Stimulated activated CD4-positive, alpha-beta T cell treated with anti-CD3 and anti-CD28 coated beads, TNF-alpha, amount 100 ng/mL, for 1 hour (primary cell): ENCODE measurements at places on chromosomes 16 and 17.

- DNase-seq = no peak
These were observed 42.3 kb downstream of the SLC7A5 start for GRCh38 chr16:87826798-87827587.

DNA sequence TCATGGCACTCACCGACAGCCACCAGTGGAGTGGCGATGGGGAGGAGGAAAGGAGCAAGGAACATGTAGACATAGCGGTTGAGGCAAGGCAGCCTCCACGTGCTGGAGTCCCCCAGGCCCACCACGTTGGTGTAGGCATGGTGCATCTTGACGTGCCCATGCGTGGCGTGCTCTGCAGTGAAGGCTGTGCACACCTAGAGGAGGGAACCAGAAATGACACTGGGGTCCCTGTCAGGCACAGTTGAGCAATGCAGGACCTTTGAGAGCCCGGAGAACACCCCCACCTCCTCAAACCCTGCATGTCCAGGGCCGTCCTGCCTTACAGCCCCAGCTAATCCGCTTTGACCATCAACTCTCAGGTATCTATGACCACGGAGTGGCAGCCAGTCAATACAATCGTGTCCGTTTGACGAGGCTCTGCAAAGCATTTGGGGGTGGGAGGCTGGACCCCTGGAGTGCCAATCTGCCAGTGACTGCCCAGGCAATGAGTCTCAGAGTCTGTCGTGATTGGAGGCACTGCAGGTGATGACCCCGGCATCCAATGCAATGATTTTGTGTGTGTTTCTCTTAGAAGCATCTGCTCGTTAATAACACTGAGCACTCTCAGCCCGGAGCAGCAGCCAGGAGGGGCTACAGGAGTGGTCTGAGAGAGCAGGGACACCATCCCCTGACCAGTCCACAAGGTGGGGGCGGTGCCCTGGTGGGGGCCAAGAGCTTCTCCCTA is 9.9 kb upstream of the FDXR start:
- DNase-seq = no peak

GRCh38 chr17:44911133-44912001 is 3.9 kb downstream of the GFAP start:
- DNase-seq = no peak

- no peak for DNase-seq
These were observed 12.9 kb upstream of the CMIP start for GRCh38 chr16:81431554-81432353.

GRCh38 chr16:71622088-71622487 is 3.9 kb upstream of the MARVELD3 start:
- no peak for DNase-seq

DNA sequence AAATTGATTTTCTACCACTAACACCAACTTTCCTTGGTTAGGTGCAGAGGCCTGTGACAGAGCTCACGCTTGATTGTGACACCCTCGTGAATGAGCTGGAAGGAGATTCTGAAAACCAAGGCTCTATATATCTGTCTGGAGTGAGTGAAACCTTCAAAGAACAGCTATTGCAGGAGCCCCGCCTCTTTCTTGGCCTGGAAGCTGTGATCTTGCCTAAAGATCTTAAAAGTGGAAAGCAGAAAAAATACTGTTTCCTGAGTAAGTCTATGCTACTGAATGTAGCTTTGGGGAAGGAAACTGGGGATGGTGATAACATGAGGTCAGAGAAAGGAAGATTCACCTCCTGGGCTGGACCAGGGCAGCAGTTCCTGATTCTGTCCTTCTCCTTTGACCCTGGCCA is 38.3 kb downstream of the REXO5 start:
- DNase-seq = no peak

- DNase-seq = no peak
These were observed 947.5 kb downstream of the CDH11 start for GRCh38 chr16:64174327-64174726.

- DNase-seq = no peak
These were observed 4.6 kb upstream of the NPIPB2 start for GRCh38 chr16:11946433-11946832.

GRCh38 chr17:50311112-50311460 is 34.8 kb upstream of the XYLT2 start:
- DNase-seq = no peak

GRCh38 chr17:58641887-58642311 is 49.9 kb downstream of the TEX14 start:
- no peak for DNase-seq

DNA sequence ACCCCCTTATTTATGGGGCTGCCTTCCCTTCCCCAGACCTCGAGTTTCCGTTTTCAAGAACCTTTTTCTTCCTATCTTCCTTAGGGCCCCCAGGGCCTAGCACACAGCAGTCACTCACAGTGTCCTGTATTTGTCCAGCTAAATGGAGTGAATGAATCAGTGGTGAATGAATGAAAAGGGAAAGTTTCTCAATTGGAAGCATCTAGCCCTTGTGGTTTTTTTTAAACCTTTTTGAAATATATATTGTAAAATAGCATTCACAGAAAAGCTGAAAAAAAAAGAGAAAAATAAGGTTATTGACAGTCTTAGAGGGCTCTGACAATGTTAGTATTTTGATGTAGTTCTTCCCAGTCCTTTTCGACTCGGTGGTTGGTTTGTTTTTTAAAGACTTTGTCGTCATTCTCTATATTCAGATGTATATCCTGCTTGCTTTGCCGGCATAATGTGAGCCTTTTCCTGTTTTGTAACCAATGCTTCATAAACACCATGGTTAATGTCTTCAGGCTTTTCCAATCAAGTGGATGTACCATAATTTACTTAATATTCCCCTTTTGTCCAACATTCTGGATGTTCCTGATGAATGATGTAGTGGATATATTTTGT is 45.3 kb downstream of the RAI1 start:
- no peak for DNase-seq

GRCh38 chr16:86761111-86762031 is 183.0 kb downstream of the FOXL1 start:
- DNase-seq = peak; percentile 41

- DNase-seq = no peak
These were observed 341.7 kb downstream of the CPPED1 start for GRCh38 chr16:12461971-12462370.

- DNase-seq = no peak
These were observed 17.7 kb upstream of the GJD3 start for GRCh38 chr17:40382251-40382650.

GRCh38 chr17:58318627-58319172 is 9.9 kb downstream of the TSPOAP1 start:
- no peak for DNase-seq

GRCh38 chr17:7348478-7349242 is 3.3 kb upstream of the KCTD11 start:
- no peak for DNase-seq

- no peak for DNase-seq
These were observed 145.4 kb downstream of the IRX5 start for GRCh38 chr16:55076053-55076452.

DNA sequence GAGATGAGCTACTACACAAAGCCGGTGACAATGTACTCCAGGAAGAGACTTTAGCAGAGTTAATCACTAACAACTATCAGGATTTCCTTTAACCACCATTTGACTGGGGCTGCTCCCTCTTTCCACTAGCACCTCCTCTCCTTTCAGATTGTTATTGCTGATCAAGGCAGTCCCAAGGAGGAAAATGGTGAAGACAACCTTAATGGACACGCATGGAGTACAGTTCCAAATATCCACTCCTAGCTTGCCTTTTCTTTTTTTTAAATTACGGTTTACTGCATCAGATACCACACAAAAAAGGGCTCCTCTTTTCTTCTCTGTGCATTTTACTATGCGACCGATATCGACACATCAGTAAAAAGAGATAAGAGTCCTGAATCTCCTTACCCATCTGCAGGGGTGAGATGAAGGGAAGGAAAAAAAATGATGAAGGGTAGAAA is 30.9 kb downstream of the FAM222B start:
- no peak for DNase-seq

GRCh38 chr17:73663614-73664013 is 19.4 kb upstream of the SDK2 start:
- no peak for DNase-seq

DNA sequence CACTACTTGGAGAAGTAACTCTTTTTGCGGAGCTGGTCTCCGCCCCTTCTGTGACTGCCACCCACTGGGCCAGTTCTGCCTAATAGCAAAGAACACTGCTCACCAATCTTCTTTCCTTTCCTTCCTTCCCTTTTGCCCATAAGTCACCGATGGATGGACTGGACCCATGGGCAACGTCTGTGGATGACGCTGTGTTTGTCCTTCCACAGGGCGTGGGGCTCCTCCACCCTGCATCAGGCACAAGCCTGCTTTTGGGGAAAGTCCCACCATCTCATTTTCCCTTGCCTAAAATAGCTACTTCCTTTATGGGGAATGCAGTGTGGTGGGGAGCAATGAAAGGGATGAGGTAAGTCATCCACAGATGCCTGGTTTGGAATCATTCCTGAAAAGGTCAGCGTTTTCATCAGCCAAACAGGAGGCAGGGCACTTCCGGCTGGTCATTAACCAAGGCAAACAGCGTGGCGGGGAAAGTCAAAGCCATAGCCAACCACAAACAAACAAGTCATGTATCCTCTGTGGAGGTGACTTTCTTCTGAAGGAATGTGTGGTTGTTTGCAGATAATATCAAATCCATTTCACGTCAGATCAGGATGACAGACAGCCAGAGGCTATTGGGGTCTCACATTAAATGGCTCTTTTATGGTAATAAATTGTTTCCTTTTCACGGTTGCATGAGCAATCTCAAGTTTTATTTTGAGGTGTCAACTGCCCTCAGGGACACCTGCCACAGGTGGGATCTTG is 30.7 kb upstream of the MED9 start:
- no peak for DNase-seq

GRCh38 chr16:88282564-88283395 is 100.0 kb upstream of the ZNF469 start:
- no peak for DNase-seq

DNA sequence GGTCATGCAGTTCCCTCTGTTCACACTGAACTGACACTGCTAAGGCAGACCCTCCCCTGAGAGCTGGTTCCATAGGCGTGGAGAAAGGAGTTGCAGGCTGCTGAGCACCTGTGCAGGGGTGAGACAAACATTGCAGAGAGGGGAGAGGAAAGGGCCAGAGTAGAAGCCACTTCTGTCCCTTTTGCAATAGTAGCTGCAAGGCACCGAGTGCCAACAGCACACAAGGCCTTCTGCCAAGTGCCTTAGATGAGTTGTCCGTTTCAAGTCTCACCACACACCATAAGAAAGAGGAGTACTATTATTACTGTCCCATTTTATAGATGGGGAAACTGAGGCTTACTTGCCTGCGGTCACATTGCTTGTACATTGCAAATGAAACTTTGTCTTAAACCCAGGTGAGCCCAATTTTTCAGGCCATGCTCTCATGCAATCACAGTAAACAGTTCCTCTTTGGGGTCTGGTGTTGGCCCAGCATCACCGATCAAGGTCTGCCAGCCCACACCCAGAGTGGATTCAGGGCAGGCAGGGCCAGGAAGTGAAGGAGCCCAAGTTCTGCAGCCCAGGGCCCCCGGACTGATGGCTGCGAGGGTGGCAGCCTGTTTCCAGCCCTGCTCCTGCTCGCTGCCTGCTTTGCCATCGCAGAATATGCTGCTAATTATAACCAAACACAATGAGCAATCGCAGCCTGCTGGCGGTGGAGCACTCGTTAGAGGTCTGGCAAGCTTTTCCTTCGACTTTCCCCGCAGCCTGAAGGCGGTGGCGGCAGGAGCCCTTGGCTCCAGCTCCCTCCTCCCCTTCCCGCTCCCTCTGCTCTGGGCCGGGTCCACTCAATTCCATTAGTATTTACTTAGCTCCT is 36.8 kb upstream of the DYNLL2 start:
- DNase-seq = no peak

GRCh38 chr16:12881182-12881581 is 20.2 kb upstream of the SHISA9 start:
- DNase-seq = no peak

GRCh38 chr16:55521792-55522191 is 12.9 kb downstream of the LPCAT2 start:
- no peak for DNase-seq

GRCh38 chr16:50338371-50339231 is 30.2 kb downstream of the BRD7 start:
- DNase-seq = no peak

- DNase-seq = no peak
These were observed 8.3 kb upstream of the NLK start for GRCh38 chr17:28033972-28034714.

GRCh38 chr17:76171706-76172105 is 30.7 kb upstream of the FOXJ1 start:
- no peak for DNase-seq

DNA sequence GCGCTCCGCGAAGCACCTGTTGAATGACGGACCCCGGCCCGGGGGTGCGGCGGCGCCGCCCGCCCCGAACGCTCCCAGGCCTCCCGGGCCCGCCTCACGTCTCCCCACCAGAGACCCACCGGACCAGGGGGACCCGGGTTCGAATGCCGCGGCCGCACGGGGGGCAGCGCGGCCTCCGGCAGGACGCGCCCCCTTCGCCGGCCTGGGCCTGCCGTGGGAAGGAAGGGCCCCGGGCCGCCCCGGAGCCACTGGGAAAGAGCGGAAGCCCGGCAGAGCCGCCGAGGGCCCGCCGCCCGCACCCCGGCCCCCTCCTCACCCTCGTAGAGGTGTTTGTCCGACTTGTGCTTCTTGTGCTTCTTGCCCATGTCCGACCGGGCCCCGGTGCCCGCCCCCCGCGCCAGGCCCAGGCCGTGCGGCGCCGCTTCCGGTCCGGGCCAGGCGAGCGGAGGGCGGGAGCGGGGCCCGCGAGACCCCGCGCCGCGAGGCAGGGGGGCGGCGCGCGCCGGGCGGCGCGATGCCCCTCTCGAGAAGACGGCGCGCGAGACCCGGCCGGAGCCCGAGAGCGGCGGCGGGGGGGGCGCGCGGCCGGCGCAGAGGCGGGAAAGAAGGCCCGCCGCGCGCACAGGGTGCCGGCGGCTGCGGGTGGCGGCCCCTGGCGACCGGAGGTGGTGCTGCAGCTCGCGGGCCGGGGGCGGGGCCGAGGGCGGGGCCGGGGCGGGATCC is at the start of gene BRD7:
Gene BRD7 (minus strand): TSS at position 579 of the 723 bp plus-strand sequence. CDS start 214 bp downstream, at position 365.
- peak; percentile 71 for DNase-seq

- DNase-seq = no peak
These were observed 2.1 kb downstream of the FHOD1 start for GRCh38 chr16:67245186-67245585.

- no peak for DNase-seq
These were observed 186.2 kb upstream of the WSCD1 start for GRCh38 chr17:5883775-5884665.

DNA sequence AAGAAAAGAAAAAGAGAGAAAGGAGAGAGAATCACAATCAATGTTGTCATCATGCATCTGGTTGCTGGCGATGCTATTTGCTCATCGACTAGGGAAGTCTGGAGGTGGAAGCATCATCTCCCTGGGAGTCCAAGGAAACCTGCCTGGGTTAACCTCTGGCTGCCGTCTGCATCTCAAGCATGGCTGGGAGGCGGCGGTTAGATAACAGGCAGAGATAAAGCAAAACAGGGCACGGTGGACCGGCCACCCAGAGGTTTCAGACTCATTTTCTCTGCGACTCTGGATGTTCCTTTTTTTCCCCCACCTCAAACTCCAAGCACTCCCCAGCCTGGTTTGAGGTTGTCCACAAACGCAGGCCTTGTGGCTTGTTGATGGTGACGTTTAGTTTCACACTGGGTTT is 161.2 kb downstream of the ENGASE start:
- no peak for DNase-seq
